Fibroblast of villous mesenchyme (primary cell): ENCODE measurements at places on chromosomes 16 and 17.

GRCh38 chr16:17320009-17320408 is 150.8 kb downstream of the XYLT1 start:
- DNase-seq, result no peak

GRCh38 chr17:29633886-29634285 is 11.2 kb upstream of the CORO6 start:
- DNase-seq, result no peak

DNA sequence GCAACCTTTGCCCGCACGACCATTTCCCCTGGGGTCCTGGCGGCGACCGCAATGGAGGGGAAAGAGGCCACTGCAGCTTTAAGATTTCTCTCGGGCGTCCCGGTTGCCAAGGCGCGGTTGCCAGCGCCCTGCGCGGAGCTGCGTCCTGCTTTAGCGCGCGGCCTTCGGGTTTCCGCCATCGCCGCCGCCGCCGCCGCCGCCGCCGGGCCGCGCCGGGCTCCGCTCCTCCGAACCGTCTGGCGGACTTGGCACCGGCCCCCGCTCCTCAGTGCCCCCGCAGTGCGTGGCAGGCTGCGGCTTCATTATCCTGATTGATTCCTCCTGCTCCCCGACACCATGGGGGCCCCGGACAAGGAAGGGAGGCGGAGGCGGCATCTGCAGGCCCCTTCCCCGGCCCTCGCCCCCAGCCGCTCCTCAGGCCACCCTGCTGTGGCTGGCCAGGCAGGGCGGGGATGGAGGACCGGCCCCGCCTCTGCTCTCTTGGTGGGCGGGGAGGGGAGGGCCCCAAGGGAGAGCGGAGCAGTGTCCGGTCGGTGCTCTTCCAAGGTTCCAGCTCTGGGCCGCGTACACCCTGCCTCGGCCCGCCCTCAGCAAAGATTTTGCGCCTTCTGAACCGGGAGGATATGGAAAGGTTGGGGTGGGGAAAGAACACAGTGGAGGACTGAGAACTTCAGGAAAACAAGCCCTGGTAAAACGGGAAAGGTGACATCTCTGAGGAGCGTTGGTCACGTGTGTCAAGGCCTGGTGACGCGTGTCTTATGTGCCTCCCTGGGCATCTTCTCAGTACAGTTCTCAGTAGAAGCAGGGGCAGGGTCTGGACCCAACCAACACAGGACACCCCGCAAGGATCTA is 34.0 kb downstream of the NEUROD2 start:
- peak; percentile 77 for DNase-seq

GRCh38 chr17:82383411-82383810 is 11.8 kb downstream of the UTS2R start:
- no peak for DNase-seq

- no peak for DNase-seq
These were observed 121.0 kb downstream of the C16orf95 start for GRCh38 chr16:87196231-87196630.

DNA sequence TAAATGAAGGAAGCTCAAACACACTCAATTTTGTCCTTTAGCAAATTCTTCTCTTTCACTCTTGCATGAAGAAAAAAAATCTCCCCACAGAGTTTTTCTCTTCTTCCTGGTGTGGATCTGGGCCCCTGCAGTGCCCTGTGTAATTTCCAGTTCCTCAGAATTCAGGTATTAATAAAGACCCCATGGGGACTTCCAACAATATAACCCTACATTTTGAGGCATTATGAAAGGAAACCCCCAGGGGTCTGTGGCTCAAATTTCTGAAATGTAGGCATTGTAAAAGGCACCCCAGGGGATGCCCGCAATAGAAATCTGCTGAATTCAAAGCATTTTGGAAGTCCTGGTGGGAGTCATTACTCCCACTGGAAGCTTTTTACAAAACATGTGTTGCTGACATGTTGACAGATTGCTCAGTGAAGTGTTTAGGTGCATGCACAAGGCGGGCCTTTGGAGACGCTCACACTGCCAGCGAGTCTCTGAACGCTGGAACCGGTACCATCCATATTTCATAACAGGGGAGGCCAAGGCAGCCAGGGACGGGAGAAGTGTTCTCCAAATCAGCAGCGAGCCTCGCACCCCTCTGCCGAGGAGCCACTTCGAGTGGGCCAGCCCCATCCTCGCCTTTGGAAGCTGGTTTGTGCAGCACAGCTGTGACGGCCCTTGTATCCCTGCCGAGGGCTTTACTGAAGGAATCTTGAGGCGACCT is 154.0 kb downstream of the ZNF423 start:
- DNase-seq, result no peak

- peak; percentile 98 for DNase-seq
These were observed 255.6 kb downstream of the HS3ST3A1 start for GRCh38 chr17:13346081-13346533.

- DNase-seq, result no peak
These were observed 33.3 kb upstream of the RGS9 start for GRCh38 chr17:65103896-65104295.

- no peak for DNase-seq
These were observed 1.9 kb upstream of the ST6GALNAC1 start for GRCh38 chr17:76645481-76645880.

DNA sequence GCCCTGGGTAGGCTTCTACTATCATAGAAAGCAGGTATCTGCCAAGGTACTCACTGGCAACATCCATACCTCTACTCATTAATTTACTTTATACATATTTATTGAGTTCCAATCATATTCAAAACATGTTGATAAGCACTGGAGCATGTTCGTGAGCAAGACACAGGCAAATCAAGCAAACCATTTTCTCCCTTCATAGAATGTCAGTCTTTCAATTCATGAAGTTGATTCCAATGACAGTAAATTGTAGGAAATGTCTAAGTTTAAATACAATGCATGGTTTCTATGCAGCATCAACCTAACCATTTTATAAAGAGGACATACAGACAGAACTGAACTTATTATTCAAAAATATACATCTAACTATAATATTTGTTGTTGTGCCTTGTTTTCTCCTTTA is 978.6 kb downstream of the CDH8 start:
- DNase-seq, result no peak

GRCh38 chr17:31699281-31699680 is 159.8 kb downstream of the COPRS start:
- no peak for DNase-seq

GRCh38 chr17:393806-394717 is 41.5 kb upstream of the RPH3AL start:
- no peak for DNase-seq
